Ovary (tissue), 10 donors: ENCODE measurements at places on chromosomes 6 and 20. TPM values are rescaled to one million over a fixed set of nuclear protein-coding genes. Genes with fewer than 3 reads are reported as not detected.

FAM217A gene
- total RNA-seq: not detected

GRCh38 chr6:22829070-22829469, 259.7 kb downstream of the HDGFL1 start:
- H3K27me3 ChIP-seq: no peaks in the 10 kb centered on the region
- no peaks in the 10 kb centered on the region for H3K36me3 ChIP-seq
- DNase-seq: no peak
- H3K4me1 ChIP-seq: peaks cover 4% of the 10 kb centered on the region

- DNase-seq: no peak
- H3K27ac ChIP-seq: no peak overlapping the region
- H3K4me3 ChIP-seq: no peak overlapping the region
- H3K27me3 ChIP-seq: no peaks in the 10 kb centered on the region
- no peaks in the 10 kb centered on the region for H3K4me1 ChIP-seq
These were observed 2.1 kb upstream of the PTCHD4 start for GRCh38 chr6:48113130-48113529.

DNA sequence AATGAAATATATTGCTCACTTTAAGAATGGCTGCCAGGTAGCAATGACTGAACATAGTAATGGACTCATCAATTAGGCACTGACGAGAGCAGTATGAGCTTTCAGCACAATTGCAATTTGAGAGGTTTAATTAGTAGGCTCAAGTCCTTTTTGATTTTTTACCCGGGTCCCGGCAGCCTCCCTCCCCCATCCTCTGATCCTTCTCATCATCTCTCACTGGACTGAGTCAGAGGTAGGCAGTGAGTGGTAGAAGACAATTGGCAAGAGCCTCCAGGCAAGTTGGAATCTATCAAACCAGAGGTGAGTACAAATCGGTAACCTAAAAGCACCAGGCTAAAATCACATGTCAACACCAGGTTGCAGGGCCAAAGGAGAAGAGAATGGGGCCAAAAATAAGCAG, 107.9 kb downstream of the DCDC2 start:
- no peaks in the 10 kb centered on the region for H3K27me3 ChIP-seq
- H3K4me1 ChIP-seq: no peaks in the 10 kb centered on the region
- H3K4me3 ChIP-seq: no peak overlapping the region

GPSM3 gene
- total RNA-seq: 3.3 TPM

GRCh38 chr6:7165890-7166267, 58.1 kb downstream of the RREB1 start:
- H3K27ac ChIP-seq: no peak overlapping the region
- H3K36me3 ChIP-seq: no peaks in the 10 kb centered on the region
- peaks cover 25% of the 10 kb centered on the region for H3K4me1 ChIP-seq
- no peaks in the 10 kb centered on the region for H3K27me3 ChIP-seq
- H3K4me3 ChIP-seq: no peak overlapping the region
